ENCODE measurements at places on chromosomes 1 and 21. TPM values are rescaled to one million over a fixed set of nuclear protein-coding genes. Genes with fewer than 3 reads are reported as not detected.

Gene WRAP73
- total RNA-seq: 10.4 TPM

Gene CR1
- 1.1 TPM for total RNA-seq

Gene SDCCAG8
- total RNA-seq: 35.6 TPM

Gene NPHS2
- not detected for total RNA-seq

Gene COL8A2
- 7.4 TPM for total RNA-seq

Gene CRYBG2
- 0.35 TPM for total RNA-seq

Gene SPATA45
- total RNA-seq: not detected

Gene PIK3C2B
- 29.5 TPM for total RNA-seq

Gene DYNLT4
- total RNA-seq: not detected

Gene LCE6A
- not detected for total RNA-seq

Gene RGL1
- 113 TPM for total RNA-seq

Gene FALEC
- 1.7 TPM for total RNA-seq

Measured in motor neuron (in vitro differentiated cells).